ENCODE measurements at places on chromosomes 7 and 10.

GRCh38 chr7:69625238-69625637 is 27.0 kb downstream of the AUTS2 start:
- no peak for DNase-seq

GRCh38 chr7:151251689-151252560 is 3.4 kb upstream of the SMARCD3 start:
- no peak for DNase-seq

DNA sequence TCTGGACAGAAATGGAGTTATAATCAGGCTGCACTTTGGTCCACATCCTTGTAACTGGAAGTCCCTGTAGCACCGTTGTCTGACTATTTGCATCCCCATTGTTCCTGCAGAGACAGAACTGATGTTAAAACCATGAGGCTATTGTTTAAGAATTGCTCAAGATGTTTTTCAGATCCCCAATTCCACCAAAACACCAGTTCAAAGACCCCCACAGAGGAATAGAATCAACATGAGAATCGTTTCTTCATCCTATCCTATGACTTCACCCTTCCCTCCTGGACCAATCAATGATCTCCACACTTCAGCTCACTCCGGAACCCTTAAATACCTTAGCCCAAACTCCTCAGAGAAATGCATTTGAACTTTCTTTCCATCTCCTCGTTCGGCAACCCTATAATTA is 57.1 kb upstream of the GRID1 start:
- DNase-seq: no peak

DNA sequence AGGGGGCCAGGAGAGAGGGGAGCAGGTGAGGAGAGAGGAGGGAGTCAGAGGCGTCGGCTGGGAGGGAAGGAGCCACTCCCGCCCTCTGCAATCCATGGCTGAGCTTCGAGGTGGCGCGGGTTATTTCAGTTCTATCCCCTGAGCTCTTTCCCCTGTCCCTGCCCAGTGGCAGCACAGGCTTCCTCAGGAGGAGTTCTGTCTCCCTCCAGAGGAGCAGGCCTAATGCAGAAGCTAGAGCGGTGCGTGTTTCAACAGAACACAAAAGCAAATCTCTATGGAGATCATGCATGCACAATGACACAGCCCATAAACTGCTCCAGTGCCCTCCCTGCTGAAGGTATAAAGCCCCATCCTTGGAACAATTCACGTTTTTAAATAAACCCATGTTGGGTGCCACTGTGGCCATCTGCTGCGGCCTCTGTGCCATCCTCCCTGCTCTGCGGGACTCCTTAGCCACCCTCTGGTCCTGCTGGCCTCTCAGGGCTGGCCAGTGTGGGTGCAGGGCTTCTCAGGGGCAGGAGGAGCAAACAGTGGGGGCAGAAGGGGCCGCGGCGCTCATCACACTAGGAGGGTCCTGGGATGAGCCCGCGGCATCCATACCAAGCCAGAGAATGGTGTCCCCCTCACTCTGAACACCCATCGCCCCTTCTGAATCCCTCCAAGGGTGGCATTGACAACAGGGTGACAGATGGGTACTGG is 192.6 kb upstream of the LYZL2 start:
- DNase-seq: no peak

- DNase-seq: no peak
Measured at GRCh38 chr7:87370660-87371180, 25.3 kb downstream of the CROT start.

- DNase-seq: no peak
Measured at GRCh38 chr10:71277914-71278665, 41.0 kb upstream of the SLC29A3 start.

- DNase-seq: no peak
Measured at GRCh38 chr7:137957887-137958286, 44.0 kb downstream of the CREB3L2 start.

- no peak for DNase-seq
Measured at GRCh38 chr7:67654642-67655041, 658.0 kb downstream of the TYW1 start.

GRCh38 chr10:33414841-33415240 is 80.4 kb upstream of the NRP1 start:
- DNase-seq: no peak

GRCh38 chr10:61480208-61480607 is 27.0 kb upstream of the TMEM26 start:
- DNase-seq: no peak

DNA sequence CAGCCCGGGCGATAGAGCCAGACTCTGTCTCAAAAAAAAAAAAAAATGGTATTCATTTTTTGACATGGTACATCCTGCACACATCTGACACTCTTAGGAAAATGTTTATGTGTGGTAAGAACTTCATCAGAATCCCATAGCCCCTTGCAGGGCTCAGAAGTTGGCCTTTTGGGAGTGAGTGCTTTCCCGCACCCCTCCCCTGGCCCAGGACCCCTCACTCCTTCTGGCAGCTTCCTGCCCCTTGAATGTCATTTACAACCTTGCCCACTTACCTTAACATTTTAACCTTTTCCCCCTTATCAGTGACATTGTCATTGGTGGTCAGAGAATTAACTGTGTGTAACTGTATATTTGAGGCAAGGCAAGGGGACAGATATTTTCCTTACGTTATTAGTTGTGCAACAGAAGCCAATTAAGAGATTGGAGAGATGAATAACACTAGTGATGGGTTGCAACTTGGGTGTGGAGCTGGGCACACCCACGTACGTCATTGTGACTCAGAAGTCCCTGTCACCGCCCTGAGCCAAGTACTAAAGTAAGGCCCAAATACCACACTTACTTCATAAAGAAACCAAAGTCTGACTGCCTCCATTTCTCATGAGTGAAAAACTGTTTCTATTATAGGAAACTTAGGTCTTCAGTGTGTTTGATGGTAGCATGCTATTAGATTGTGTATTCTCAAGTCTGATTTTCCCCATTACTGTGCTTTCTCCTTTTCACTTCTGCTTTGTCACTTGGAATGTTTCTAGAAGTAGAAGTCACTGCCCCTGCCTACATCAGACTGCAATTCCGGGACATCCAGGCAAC is 31.6 kb downstream of the OGDH start:
- peak; percentile 85 for DNase-seq

DNA sequence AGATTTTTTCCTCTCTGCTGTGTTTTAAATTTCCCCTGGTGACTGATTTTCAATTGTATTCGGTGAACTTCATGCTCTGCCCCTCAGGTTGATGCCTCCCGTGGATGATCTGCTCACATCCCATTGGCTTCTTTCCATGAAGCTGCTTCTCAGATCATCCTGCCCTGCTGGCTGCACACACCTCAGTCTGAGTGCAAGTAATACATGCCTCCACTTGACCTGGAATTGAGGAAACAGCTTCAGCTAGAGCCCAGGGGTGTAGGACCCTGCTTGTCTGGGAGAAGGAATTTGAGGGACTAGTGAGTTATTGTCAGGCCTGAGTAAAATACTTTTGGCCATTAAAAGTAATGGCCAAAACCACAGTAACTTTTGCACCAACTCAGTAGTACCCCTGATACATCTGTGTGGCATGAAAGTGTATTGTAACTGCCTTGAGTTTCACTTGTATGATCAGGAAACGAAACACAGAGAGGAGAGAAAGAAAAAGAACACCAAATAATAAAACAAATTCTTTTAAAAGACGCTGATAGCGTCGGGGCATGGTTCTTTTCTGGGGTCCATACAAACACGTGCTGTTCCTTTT is 49.4 kb downstream of the SPAM1 start:
- no peak for DNase-seq

DNA sequence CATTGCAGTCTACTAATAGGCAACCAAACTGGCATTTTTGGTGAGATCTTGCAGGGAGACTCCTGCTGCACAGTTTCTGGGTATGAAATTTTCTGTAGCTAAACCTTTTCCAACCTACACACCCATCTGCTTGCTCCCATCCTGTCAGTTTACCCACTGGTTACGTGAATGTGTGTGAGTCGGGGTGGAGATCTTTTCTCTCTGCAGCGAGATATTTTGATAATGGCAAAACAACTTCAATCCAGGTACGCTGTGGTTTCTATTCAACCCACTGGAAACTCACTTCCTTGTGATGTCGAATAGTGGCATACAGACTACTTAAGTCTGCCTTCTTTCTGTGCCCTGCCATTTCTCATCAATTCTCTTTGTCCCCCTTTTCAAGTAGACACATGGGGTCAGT is 4.5 kb downstream of the PLEKHA1 start:
- no peak for DNase-seq

- DNase-seq: no peak
Measured at GRCh38 chr7:105829681-105830322, 46.6 kb downstream of the ATXN7L1 start.

DNA sequence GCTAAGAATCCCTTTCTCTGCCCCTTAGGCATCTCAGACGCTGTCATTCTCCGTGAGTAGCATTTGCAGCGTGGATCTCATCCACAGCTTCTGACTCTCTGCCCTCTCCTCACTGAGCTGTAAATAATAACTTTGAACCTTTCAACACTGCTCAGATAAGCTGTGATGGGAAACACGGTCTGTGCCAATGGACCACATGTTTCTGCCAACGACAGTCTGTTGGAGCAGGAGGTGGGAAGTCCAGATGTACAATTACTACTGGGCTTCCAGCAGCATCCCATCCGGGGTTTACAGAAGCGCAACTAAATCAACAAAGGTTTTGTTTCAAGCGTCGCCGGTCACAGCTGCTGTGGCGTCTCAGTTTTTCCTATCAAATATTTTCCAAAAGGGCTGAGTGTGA is 1110.6 kb downstream of the TYW1 start:
- no peak for DNase-seq

GRCh38 chr7:98314469-98314868 is 33.0 kb downstream of the BRI3 start:
- no peak for DNase-seq

- no peak for DNase-seq
Measured at GRCh38 chr7:148975896-148976295, 52.4 kb downstream of the PDIA4 start.

- DNase-seq: no peak
Measured at GRCh38 chr10:70234668-70235447, 1.6 kb upstream of the PPA1 start.

- DNase-seq: no peak
Measured at GRCh38 chr7:11636274-11636673, 195.7 kb downstream of the THSD7A start.

DNA sequence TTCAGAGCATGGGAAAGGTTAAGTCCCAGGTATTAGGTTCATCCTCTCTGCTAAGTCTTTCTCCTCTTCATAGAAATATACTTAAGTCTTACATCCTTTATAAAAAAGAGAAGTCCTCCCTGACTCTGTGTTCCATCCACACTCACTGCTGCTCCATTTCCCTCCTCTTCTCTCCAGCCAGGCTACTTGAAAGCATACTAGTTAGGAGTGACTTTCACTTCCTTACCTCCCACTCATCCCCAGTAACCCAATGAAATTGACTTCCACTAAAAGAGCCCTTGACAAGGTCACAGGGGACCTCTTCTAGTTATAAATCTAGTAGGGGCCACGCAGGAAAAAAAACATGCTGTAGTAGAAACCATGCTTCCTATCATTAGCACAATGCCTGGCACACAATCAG is 133.1 kb upstream of the AGK start:
- DNase-seq: no peak

DNA sequence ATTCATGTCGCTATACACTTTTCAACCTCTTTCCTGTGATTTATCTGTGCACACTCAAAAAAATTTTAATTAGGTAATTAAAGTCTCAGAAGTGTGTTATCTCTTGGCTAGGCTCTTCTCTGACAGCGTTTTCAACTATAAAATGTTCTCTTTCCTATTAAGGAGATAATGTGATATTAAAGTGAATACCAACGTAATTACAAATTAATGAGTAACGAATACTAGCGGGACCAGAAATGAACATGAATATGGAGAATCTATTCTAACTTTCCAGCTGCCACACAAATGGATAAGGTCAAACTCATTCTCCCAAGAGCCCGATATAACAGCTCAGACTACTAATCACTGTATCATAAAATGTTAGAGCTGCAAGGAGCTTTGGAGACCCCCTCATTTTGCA is 12.0 kb downstream of the COL1A2 start:
- no peak for DNase-seq

DNA sequence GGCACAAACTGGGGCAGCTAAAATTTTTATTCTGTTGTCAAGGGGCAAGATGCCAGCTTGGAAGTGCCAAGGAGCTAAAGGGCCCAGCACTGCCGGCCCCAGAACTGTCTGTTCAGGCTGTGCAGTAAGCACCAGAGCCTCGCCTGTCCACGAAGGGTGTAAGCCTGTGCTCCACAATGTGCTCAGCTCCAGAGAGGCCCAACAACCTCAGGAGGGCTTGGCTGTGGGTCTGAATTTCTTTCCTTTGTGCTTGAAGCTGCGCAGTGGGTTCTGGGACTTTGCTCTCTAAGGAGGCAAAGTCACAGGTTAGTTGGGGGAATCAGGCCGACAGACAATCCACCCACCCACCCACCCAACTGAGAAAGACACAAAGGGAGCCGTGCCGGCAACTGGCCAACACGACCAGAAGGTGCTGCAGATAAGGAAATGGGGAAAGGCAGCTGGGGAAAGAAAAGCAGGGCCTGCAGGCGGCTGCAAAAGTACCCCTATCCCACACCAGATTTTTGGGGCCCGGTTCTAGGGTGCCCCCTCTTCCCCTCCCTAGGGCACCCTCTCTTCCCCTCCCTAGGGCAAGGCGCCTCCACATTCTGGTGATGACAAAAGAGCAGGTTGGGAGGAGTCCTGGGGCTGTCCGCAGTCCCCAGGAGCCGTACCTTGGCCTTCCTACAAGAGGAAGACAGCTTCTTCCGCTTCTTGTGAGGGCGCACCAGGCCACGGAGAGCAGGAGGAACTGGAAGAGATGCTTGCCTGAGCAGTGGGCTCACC is 7.7 kb downstream of the DDX56 start:
- DNase-seq: no peak

DNA sequence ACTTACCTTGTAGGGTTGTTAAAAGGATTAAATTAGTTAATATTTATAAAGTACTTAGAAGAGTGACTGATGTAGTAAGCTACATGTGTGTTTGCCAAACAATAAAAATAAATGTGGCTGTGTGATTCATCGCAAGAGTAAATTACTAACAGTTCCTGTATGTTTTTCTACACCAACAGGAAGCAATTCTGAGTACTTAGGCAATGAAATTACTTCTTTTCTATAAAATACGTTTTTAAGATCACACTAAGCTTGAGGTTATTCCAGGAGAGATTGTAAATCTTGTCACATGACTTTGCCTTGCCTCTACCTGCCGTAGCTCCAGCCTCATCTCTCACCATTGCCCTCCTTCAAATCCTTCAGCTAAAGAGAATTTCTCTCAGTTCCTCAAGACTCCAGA is 18.1 kb upstream of the GSTK1 start:
- peak; percentile 18 for DNase-seq

- no peak for DNase-seq
Measured at GRCh38 chr7:43784030-43784584, 25.6 kb downstream of the BLVRA start.

- no peak for DNase-seq
Measured at GRCh38 chr10:123649676-123650075, 16.5 kb upstream of the GPR26 start.

- DNase-seq: no peak
Measured at GRCh38 chr7:112538726-112539255, 58.0 kb downstream of the LSMEM1 start.

- DNase-seq: no peak
Measured at GRCh38 chr7:124411796-124412195, 353.8 kb downstream of the GPR37 start.

GRCh38 chr10:14456870-14457266 is 126.1 kb upstream of the FRMD4A start:
- no peak for DNase-seq
